ENCODE measurements at places on chromosomes 7 and 10. TPM values are rescaled to one million over a fixed set of nuclear protein-coding genes. Genes with fewer than 3 reads are reported as not detected.
A peak's percentile ranks its signal among the peaks of the same experiment; 100 is the strongest.

- peak; percentile 79 for DNase-seq
Measured at GRCh38 chr10:28906415-28906814, 229.1 kb downstream of the BAMBI start.

FAM53B gene
- polyA plus RNA-seq, result 5.0 TPM

MTPN gene
- 89.6 TPM for polyA plus RNA-seq

GRCh38 chr10:85545874-85546273, 820.7 kb downstream of the GRID1 start:
- no peak for DNase-seq

- no peak for DNase-seq
Measured at GRCh38 chr7:142785841-142786250, 15.1 kb downstream of the PRSS2 start.

TRPV5 gene
- not detected for polyA plus RNA-seq

H2BK1 gene
- not detected for polyA plus RNA-seq

TET1 gene
- 0.76 TPM for polyA plus RNA-seq

GRCh38 chr10:61933859-61934555, 32.5 kb downstream of the ARID5B start:
- no peak for DNase-seq
